Right forelimb (tissue), 1 donor: ENCODE measurements at places on chromosomes 6 and 20.

- DNase-seq: no peak
Measured at GRCh38 chr20:53085720-53086119, 113.6 kb downstream of the TSHZ2 start.

DNA sequence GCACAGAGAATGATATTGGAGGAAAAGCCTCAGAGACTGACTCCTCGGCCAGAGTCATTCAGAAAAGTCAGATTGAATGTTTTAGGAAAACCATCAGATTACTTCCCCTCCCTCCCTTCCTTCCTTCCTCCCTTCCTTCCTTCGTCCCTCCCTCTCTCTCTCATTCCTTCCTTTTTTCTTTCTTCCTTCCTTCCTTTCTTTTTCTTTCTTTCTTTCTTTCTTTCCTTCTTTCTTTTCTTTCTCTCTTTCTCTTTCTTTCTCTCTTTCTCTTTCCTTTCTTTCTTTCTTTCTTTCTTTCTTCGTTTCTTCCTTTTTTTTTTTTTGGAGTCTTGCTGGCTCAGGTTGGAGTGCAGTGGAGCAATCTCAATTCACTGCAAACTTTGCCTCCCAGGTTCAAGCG, 7.4 kb downstream of the OCSTAMP start:
- DNase-seq: no peak

- no peak for DNase-seq
Measured at GRCh38 chr6:166580076-166581050, 6.1 kb downstream of the RAMACL start.

DNA sequence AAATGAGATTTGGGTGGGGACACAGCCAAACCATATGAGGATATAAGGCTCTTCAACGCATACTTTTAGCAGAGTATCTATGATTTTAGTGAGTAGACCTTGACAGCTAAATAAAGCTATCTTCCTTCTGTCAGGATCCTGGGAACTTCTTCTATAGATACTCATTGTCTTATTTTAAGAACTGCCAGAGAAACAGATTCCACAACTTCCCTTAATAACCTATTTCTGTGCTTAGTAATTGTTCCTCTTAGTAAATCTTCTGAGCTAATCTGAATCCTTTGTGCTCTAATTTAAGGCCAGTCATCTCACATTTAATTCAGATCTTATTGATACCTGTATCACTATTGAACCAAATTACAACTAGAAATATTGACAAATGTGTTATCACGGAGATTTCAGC, 64.0 kb upstream of the CEP85L start:
- DNase-seq: no peak

- no peak for DNase-seq
Measured at GRCh38 chr6:90303039-90303438, 6.4 kb upstream of the BACH2 start.
